ENCODE measurements at places on chromosomes 5 and 9. TPM values are rescaled to one million over a fixed set of nuclear protein-coding genes. Genes with fewer than 3 reads are reported as not detected.

FAM221B gene
- 0.22 TPM for polyA plus RNA-seq

DNA sequence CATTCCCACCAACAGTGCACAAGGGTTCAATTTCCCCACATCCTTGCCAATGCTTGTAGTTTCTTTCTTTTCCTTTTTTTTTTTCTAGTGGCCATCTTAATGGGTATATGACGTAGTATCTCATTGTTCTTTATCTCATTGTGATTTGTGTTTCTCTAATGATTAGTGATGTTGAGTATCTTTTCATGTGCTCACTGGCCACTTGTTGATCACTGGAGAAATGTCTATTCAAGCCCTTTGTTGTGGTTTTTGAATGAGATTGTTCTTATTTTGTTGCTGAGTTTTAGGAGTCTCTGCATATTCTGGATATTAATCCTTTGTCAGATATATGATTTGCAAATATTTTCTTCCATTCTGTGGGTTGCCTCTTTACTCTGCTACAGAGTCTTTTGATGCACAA, 1.6 kb upstream of the TMED9 start:
- no peak for DNase-seq

- no peak for DNase-seq
Measured at GRCh38 chr5:126656401-126657007, 55.8 kb downstream of the PHAX start.

DNA sequence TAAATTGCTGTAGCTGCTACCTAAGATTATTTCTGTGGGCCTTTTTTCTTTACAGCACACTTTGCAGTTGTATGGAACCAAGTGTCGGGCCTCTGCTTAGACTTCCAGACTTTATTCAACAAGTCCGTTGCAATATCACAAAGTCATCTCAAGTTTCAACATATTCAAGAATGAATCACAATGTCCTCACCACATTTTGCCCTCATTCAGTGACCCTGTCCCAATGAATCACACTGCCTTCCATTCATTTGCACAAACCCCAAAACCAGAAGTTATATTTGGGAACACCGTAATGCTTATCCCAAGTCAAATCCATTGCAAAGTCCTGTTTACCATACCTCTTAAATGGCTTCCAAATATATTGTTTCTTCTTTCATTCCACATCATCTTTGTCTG, 439.6 kb downstream of the CSNK1G3 start:
- no peak for DNase-seq

GRCh38 chr5:179801304-179802206, 5.1 kb downstream of the MGAT4B start:
- no peak for DNase-seq

MTMR12 gene
- polyA plus RNA-seq, result 40.3 TPM

PIP5KL1 gene
- polyA plus RNA-seq, result 2.8 TPM

IFNA21 gene
- 0.24 TPM for polyA plus RNA-seq

PCDHA9 gene
- polyA plus RNA-seq, result 0.03 TPM

PCDHA13 gene
- polyA plus RNA-seq, result 0.03 TPM

DNA sequence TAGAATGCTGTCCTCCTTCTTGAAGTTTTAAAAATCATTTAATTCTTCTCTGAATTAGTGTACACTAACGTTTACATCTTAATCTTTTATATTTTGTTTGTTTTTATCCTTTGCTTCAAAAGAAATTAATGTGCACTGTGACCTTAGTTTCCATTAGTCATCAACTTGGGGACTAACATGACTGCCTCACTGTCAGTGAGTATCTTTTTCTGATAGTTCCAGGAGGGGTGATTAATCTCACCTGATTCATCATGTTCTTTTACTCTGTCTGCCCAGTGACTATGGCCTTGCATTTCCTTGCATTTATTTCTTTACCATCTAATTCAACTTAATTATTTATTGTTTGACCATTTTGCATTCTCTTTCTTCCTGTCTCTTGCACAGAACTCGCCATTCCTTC, 33.4 kb upstream of the NR3C1 start:
- no peak for DNase-seq

DNA sequence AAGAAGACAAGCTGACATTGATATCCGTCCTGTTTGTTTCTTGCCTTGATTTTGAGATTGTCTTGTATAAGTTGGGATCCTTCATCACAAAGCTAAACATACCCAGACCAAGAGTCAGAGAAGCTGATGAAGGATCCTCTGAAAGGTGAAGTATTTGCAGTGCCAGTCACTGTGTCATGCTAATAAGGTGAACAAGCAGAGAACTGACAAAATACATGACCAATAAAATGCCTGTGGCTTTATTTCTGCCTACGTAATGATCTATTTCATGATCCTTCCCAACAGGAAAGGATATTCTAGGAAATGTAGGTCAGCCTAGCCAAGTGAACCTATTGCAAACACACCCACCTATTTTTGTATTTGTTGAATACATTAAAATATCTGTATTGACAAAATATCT, 351.3 kb upstream of the CDH9 start:
- no peak for DNase-seq

SLC25A2 gene
- polyA plus RNA-seq, result not detected

DNA sequence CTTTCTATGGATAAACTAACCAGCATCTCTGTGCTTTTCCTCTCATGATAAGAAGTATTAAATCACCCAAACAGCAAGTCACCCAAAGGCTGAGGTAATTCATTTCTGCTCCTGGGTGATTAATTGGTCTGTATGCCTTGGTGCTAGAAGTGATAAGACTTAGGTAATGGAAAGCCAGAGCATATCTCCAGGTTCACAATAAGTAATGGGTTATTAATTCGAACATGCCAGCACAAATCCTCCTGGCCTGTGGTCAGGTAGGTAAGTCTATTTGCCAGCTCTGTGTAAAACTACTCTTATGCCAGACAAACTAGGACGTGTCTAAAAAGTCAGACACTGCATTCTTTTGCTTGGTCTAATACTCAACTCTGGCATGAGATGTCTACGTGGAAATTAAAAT, 11.2 kb upstream of the ENC1 start:
- no peak for DNase-seq

- DNase-seq, result no peak
Measured at GRCh38 chr9:76576344-76576743, 117.4 kb downstream of the GCNT1 start.

EPB41L4B gene
- 11.8 TPM for polyA plus RNA-seq

FAM219A gene
- polyA plus RNA-seq, result 15.2 TPM

DNA sequence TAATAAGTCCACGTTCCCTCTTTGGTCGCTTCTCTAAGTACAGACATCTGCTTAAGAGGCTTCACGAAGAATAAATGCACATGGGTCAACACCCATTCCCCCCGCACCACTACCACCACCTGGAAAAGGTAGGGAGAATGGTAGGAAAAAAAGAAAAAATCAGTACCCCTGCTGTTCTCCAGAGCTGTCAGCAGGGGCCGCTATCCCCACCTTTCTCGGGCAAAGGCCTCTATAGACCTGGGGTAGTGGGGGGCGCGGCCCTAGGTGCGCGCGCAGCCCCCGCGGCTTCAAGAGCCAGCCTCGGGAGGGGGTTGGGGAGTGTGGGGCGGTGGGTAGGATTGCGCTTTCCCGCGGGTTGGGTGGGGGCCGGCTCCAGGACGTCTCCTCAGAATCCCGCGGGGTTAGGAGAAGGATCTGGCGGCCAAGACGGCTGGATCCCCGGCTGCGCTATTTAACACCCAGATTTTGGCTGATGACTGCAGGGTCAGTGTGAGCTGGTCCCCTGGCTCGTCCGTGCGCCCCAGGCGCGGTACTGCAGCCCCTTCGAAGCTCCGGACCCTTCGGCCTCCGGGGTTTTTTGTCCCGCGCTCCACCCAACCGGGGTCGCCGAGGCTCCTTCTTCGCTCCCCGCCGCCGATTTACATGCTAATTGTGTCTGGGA, 1.6 kb upstream of the SEMA6A start:
- DNase-seq, result peak; percentile 79

NCS1 gene
- 26.2 TPM for polyA plus RNA-seq

- no peak for DNase-seq
Measured at GRCh38 chr9:30925635-30926034, 1458.8 kb upstream of the ACO1 start.

DNA sequence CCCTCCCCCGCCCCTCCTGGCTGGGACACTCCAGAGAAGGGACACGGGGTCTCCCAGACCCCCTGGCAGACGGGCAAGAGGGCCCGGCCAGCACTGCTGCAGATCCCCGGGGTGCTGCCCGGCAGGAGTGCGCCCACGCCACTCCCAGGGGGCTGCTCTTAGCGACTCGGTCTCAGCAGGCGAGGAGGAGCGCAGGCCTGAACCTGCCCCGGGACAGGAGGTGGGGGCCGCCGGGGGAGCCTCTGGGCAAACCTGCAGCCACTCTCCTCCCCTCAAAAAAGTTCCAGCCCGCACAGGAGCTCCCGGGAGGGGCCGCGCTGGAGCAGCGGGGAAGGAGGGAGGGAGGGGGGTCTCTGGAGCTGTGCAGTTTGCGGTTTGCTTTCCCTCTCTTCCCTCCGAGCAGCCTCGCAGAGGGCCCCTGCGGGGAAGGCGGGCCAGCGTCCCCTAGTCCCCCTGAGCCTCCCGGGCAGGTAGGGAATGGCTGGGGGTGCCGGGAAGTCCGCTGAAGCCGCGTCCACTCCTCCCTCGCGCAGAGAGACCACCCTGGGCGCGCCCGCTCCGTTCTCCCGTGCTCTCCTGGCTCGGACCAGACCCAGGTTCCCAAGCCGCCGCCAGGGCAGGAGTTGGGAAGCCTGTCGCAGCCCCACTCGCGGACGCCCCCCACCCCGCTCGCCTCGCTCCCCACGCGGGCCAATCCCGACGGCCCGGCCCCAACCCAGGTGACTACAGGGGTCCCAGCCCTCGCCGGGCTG, 44.2 kb downstream of the NACC2 start:
- DNase-seq, result no peak

DNA sequence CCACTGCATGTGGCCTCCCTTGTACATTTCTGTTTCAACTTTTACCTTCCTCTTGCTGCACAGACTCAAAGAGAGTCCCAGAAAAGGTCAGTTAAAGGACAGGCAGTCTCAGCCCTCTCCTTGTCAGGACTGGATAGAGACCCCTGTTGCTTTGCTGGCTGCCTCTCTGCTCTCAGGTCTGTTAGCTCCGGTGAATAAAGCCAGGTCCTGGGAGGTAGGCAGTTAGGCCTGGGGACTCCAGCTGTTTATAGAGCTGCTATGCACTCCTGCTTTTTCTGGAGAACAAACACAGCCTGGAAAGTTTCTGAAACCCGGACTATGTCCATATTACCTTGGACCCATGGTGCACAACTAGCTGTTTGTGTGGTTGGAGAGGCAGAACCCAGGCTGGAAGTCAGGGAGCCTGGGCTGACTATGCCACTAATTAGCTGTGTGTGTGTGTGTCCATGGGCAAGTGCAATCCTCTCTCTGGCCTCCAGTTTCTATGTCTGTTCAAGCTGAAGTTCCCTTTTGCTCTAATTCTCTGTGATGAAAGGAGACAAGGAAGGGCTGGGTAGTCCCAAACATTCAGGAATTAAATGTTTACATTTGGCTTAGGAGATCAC, 42.9 kb downstream of the GLRA1 start:
- no peak for DNase-seq

RNF183 gene
- polyA plus RNA-seq, result 7.1 TPM

DNA sequence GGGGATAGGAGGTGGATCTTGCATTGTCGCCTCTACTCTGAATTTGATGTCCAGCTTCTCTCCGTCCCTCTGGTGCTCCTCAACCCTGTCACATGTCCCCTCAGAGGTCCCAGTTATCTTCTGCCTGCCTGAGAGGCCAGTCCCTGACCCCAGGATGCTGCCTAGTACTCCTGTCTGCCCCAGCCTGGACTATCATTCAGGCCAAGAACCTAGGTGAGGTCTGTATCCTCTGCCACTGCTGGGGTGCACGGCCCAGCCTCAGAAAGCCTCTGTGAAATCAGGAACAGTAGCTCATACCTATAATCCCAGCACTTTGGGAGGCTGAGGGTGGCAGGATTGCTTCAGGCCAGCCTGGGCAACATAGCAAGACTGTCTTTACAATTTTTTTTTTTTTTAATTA, 8.6 kb downstream of the SPINK4 start:
- DNase-seq, result no peak

- no peak for DNase-seq
Measured at GRCh38 chr5:108251350-108251749, 130.5 kb downstream of the FBXL17 start.

Data from left renal cortex interstitium (tissue), 4 donors.